ENCODE measurements at places on chromosomes 13 and 19.

GRCh38 chr13:73040968-73041596 lies 17.7 kb upstream of the KLF5 start:
- peak; percentile 5 for DNase-seq

DNA sequence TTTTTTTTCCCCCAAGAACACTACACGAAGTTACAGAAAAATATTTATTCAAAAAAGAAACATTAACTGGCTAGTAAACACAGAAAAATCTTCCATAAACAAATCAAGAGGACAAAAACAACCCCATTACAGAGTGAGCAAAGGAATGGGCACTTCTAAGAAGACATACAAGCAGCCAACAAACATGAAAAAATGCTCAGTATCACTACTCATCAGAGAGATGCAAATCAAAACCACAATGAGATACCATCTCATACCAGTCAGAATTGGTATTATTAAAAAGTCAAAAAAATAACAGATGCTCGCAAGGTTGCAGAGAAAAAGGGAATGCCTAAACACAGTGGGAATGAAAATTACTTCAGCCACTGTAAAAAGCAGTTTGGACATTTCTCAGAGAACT lies 131.7 kb downstream of the UGGT2 start:
- peak; percentile 23 for DNase-seq

- no peak for DNase-seq
These were observed 427.6 kb downstream of the SPRY2 start for GRCh38 chr13:79913141-79913827.

GRCh38 chr19:35350591-35350990 lies 2.9 kb downstream of the FFAR1 start:
- DNase-seq: no peak

DNA sequence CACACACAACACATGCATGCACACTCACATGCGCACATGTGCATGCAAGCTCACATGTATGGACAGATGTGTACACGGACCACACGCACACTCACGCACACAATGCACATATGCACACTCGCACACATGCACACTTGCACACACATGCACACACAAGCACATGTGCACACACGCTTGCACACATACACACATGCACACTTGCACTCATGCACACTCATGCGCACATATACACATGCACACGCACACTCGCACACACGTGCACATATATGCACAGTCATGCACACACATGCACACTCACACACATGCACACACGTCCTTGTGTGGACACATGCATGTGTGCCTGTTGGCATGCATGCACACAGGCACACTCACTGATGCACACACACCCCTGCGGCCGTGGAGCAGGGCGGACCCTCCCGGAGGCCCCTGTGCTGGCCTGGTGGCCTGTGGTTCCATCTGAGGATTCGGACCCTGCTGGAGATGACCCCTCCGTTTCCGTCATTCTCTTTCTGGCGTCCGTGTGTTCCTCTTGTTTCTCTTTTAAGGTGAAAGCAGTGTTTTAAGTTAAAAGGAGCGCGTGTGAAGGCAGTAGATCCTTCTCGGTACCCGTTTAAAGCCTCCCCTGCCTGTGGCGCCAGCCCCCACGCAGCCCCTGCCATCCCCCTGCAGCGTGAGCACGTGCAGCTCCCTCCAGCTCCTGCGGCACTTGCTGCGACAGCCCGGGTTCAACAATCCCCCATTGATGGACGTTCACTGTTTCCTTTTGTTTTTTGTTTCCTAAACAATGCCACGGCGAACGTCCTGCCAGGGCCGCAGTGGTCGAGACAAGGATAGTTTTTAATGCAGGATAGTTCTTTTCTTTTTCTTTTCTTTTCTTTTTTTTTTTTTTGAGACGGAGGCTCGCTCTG lies 5.6 kb downstream of the NDUFS7 start:
- DNase-seq: no peak

- DNase-seq: no peak
These were observed 155.5 kb downstream of the PCCA start for GRCh38 chr13:100244431-100244830.

GRCh38 chr19:55041627-55042343 lies 3.7 kb upstream of the GP6 start:
- DNase-seq: no peak

GRCh38 chr13:111623743-111624505 lies 303.5 kb downstream of the TEX29 start:
- DNase-seq: no peak

- DNase-seq: no peak
These were observed 14.6 kb downstream of the CBARP start for GRCh38 chr19:1223018-1223855.

DNA sequence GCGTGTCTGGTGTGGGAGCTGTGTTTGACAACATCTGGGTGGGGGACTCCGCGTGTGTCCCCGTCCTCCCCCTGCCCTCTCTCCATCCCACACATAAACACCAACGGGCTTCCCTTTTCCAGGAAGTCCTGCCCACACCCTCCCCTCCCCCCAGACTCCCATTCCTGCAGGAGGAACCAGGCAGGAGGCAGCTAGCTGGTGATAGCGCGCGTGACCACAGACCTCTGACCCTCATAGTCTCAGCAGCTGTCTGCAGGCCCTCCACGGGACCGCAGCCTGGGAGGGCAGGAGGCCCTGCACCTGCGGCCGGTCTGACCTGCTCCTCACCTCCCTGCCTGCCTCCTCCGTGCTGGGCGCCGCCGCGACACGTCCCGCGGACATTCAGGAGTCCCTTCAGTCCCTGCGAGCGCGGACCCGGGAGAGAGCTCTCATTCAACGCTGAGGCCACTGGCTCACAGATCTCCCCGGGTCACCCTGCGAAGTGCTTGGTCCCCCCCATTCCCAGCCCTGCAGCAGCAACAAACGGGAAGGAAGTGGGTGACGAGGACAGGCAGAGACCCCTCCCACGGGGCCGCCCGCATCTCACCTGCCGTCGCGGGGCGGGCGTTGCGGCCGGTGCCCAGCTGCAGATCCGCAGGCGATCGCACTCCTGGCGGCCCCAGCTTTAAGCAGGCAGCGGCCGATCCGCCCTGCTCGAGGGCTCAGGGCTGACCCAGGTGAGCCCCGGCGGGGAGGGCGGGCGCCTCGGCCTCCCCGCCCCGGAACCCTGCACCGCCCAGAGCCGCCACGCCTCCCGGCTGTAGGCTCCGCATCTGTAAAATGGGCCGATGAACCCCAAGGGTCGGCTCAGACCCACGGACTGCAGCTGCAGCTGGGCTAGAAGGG lies 1.1 kb upstream of the ACP5 start:
- no peak for DNase-seq

GRCh38 chr13:47976325-47976724 lies 24.7 kb downstream of the SUCLA2 start:
- DNase-seq: peak; percentile 5

DNA sequence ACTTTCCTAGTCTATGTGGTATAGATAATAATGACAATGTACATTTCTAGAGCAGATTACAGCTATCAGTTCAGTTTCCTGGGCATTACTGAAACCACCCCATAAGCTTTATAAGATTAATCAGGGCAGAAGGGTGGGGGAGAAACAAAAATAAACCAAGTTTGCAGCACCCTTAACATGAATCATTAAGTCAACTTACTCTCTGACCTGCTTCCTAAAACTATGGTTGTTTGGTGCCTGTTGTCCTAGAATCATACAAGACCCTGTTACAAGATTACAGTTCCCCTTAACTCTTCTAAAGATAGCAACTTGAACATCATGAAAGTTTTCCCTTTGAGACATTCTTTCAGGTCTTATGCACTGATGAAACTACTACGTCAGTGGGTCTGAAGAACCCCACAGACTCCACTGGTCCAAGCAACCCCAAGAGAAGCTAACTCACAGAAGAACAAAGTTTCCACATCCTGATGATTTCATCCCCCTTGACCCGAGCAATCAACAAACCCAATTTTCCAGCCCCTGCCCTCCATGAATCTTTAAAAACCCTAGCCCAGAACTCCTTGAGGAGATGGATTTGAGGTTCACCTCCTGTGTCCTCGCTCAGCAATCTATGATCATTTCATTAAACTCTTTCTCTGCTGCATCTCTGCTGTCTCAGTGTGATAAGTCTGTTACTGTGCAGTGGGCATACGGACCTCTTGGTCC lies 336.5 kb downstream of the FOXO1 start:
- DNase-seq: no peak

DNA sequence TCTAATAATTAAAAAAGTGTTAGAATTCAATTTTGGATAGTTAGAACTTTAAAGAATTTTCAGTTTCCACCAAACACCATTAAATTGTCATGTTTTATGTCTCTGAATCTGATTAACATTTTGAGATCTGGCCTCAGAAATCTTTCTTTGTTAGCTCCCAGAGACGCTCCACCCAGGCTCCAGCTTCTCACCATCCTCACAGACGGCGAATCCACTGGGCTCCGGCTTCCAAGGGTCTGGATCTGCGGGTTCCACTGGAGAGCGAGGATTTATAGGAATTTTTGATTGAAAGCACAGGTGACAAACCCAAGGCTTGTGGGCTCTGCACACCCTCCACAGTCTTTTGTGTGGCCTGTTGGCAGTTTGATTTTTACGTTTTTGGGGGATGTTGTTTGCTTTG lies 160.6 kb downstream of the URI1 start:
- DNase-seq: no peak

DNA sequence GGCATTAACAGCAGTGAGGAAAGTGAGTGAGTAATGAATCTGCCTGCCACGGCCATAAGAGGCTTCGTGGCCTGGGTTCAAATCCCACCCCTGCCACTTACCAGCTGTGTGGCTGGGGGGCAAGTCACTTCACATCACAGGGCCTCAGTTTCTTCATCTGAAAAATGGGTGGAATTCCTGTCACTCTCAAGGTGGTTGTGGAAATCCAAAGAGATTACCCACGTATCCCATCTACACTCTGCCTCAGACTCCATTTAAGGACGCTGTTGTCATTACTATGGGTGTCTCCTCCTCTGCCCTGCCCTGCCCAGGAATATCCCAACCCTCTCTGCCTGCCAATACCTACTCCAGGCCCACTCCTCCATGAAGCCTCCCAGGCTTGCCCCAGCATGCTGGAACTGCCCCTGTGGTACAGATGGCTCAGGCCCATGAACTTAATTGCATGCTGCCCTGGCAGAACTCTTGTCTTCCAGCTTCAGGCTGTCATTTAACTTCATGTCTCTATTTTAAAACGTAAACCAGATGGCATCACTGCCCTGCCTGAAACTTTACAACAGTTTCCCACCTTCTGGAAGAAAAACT lies 3.1 kb downstream of the GIPC1 start:
- no peak for DNase-seq

GRCh38 chr19:28244966-28245365 lies 968.0 kb downstream of the UQCRFS1 start:
- DNase-seq: no peak

- DNase-seq: no peak
These were observed 49.7 kb downstream of the COMP start for GRCh38 chr19:18741124-18742121.

DNA sequence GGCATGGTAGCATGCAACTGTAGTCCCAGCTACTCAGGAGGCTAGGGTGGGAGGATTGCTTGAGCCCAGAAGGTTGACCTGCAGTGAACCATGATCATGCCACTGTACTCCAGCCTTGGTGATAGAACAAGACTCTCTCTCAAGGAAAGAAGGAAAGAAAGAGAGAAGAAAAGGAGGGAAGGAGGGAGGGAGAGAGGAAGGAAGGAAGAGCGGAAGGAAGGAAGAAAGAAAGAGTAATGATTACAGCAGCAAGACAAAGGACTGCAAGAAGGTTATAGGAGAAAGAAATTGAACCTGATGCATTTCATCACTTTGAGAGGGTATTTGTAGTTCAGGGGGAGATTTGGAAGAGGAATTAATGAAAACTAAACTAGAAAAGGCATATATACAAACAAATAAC lies 155.7 kb downstream of the LACC1 start:
- DNase-seq: no peak

GRCh38 chr19:17539238-17540117 lies 16.0 kb upstream of the COLGALT1 start:
- DNase-seq: peak; percentile 93

DNA sequence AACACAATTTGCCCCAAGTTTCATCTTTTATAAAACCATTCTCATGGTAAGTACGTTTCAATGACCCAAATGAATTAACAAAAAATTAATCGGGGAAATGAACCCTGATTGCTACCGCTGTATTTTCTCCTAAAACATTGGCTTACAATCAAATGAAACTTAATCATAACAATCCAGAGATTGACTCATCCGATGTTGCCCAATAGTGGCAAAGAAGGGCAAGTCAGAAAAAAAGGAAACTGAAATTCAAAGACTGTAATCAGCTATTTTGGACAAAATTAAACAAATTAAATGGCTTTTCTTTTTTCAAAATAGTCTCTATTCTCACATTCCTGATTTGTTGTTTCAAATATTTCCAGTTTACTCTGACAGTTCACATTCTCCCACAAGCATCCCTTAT lies 3.9 kb upstream of the ACOD1 start:
- DNase-seq: peak; percentile 62

DNA sequence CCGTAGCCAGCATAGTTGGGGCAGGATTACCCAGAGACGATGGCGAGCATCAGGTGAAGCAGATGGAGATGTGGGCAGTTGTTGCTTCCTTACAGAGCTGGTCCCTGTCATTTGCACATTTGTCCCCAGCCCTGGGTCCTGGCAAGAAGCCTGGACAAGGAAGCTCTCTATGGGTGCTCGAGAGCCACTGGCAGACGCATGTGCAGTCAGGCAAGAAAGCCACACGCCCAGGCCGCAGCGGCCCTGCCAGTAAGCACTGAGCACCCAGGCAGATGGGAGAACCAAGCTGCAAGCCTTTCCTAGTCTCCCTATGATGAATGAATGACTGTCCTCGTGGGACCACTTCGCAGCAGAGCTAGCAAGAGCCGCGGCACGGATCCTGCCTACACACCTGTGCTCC lies 182.8 kb downstream of the FOXO1 start:
- DNase-seq: no peak

DNA sequence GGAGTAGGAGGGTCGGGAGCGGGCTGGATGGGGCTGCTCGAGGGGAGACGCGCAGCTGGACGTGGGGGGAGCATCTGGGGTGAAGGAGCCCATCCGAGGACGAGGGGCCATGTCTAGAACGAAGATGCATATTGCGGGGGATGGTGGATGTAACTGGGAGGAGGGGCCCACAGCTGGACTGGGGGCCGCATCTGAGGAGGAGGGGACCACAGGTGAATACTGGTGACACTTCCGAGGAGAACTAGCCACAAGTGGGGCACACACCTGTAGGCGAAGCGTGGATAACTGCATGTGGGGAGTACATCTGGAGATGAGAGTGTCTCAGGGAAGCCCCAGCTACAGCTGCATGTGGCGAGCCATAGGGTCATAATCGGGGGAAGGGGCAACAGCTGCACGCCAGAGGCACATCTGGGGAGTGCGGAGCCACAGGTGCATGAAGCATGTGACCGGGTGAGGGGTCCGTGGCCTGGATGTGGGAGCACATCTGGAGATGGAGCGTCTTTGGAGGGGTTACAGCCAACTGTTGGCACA lies 402 bp downstream of the ZSWIM9 start:
- DNase-seq: no peak

GRCh38 chr13:33176526-33176925 lies 109.0 kb downstream of the STARD13 start:
- DNase-seq: no peak

- DNase-seq: no peak
These were observed 2.7 kb upstream of the TPGS1 start for GRCh38 chr19:504616-505015.
